ENCODE measurements at places on chromosomes 6 and 20. TPM values are rescaled to one million over a fixed set of nuclear protein-coding genes. Genes with fewer than 3 reads are reported as not detected.

- no peak for DNase-seq
These were observed 389.6 kb upstream of the JAG1 start for GRCh38 chr20:11063444-11063843.

DNA sequence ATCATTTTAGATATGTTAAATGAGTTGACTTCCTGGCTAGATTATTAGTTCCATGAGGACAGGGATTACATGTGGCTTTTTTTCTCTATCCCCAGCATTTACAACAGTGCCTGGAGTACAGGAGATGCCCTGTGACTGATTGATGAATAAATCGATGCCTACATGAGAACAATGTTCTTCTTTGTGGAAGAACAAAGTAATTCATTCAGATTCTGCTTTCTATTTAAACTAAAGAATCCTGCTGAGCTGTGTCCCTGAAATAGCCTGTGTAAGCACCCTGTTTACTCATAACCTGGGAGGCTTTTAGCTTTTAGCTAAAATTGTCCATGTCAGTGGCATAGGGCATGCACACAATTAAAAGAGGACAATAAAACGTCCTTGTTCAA is 125.1 kb upstream of the BTBD3 start:
- no peak for DNase-seq

GRCh38 chr6:110822249-110822648 is 7.0 kb upstream of the CDK19 start:
- DNase-seq, result no peak

DNA sequence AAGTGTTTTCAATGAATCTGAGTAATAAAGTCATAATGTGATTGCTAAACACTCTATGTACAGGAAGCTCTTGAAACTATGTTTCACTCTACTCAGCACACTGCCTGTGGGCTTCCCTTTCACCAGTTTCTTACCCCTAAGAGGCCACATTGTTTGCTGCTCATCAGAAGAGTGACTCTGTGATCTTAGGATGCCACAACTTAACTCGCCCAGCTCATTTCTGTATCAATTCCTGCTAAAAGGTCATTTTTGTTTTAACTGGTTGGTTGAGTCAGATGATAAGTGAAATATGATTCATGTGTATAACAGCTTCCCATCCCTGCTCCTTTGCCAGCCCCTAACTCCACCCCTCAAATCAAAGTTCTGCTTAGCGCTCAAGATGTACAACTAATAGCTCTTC is 9.8 kb upstream of the NDUFAF4 start:
- DNase-seq, result no peak

TBPL1 gene
- total RNA-seq, result 21.7 TPM

GRCh38 chr6:85641897-85642773 is 551 bp downstream of the SYNCRIP start:
- DNase-seq, result peak; percentile 85

DNA sequence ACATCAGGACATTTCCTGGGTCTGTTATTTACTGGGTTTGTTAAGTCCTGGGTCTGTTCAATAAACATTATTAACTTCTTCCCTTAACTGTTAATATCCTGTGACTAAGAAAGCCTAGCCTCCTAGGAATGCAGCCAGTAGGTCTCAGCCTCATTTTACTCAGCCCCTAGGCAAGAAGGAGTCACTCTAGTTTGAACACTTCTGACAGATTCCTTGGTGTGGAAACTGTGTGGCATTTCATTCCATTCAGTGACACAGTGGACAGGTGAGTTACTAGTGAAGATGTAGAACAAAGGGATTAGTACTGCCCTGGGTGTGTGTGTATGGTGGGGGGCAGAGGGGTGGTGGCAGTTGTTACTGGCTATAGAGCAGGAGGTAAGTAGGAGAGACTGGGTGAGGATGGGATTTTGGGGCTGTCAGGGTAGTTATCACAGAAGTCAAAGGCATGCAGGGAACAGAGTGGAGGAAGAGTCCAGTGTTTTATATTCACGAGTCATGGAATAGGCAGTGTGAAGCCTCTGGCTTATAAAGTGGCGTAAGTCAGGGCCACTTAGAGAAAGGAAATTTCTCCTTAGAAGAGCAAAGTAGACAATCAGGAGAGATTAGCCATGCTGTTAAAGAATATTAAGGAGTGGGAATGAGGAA is 28.4 kb downstream of the RNF182 start:
- no peak for DNase-seq

DNA sequence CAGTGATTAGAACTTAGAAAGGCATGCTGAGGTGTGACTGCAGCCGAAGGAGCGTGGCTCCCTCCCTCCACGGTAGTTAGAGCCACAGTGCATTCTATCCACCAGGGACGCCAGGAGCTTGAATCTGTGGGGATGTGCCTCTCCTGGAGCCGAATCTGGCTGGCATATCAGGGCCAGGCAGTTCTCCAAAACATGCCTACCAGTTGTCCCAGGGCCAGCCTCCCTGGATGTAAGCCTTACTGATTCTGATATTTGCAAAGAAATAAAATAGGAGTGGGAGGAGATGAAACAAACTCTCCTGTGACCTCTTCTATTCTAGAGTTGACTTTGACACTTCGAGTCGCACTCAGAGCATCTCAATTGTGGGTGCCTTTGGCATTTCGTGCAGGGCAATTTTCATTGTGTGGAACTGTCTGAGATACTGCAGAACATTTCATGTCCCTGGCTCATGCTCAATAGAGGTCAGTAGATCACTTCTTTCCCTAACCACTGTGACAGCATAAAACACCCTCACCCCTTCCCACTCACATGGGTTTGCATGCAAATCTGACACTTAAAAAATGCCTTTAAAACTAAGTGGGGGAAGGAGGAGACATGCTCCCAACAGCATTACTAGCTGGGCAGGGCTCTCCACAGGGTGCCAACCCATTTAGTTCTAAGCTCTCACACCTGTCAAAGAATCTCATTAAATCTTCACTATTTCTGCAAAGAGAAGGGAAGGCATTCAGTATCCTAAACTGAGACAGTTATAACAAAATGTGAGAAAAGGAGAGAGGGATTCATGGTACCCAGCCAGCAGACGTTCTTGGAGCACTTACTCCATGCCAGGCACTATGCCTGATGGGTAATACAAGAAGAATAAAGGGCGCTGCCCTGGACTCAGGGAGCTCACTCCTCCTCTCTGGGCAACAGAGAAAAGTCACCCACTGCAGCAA is 378.9 kb downstream of the PREX1 start:
- DNase-seq, result no peak

GRCh38 chr6:18363746-18364145 is 23.4 kb upstream of the RNF144B start:
- DNase-seq, result no peak

DNA sequence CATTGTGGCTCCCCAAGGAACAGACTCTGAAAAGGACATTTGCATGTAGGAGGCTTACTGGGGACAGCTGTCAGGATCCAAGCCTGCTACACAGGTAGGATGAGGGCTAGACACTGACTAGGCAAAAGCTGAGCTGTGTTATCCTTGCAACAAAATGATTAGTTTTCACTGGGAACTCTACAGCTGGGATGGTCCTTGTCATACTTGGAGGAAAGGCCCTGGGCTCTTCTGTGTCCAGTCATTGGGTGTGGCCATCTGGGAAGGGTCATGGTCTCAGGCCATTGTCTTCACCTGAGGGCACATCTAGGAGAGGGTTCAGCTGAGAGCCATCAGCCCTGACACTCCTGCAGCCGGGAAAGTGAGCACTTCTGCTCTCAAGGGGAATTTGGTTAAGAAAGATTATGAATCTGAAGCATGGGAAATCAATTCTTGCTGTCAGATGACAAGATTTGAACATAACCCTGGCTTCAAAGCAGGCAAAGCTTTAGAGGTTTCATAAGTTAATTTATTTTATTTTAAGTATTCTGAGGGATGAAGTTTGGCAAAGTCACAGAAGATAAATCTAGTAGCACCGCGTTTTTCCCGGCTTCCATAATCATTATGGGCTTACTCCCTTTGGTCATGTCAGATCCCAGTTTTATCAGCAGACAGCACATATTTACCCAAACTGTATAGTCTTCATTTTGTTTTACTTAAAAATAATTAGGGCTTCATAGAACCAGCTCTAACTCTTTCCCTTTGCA is 78.4 kb upstream of the SLC22A23 start:
- no peak for DNase-seq

DNA sequence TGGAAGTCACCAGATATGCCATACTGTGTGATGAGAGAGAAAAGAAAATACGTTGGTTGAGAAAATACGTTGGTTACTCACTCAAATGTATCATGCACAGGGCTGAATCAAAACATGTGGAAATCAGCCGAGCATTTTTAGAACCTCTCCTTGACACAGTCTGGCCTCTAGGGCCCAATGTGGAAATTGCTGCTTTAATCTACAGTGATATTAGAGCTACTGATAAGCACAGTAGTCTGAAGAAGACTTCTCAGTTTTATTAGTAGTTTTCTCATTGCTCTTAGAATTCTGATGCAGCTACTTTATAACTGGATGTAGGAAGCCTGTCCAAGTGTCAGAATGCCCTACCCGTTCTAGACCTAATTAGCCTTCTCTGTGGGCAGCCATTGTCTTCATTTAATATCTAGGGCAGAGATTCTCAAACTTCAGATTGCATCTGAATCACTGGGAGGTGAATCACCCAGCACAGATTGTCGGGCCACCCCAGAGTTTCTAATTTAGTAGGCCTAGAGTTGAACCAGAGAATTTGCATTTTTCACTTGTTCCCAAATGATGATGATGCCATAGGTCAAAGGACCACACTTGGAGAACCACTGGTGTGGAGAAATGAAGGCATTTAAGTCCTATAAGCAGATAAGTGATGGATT is 229.1 kb downstream of the PLCB1 start:
- DNase-seq, result no peak

BAK1 gene
- total RNA-seq, result 12.4 TPM

- DNase-seq, result no peak
These were observed 159.8 kb upstream of the HCRTR2 start for GRCh38 chr6:55014321-55015088.

DNA sequence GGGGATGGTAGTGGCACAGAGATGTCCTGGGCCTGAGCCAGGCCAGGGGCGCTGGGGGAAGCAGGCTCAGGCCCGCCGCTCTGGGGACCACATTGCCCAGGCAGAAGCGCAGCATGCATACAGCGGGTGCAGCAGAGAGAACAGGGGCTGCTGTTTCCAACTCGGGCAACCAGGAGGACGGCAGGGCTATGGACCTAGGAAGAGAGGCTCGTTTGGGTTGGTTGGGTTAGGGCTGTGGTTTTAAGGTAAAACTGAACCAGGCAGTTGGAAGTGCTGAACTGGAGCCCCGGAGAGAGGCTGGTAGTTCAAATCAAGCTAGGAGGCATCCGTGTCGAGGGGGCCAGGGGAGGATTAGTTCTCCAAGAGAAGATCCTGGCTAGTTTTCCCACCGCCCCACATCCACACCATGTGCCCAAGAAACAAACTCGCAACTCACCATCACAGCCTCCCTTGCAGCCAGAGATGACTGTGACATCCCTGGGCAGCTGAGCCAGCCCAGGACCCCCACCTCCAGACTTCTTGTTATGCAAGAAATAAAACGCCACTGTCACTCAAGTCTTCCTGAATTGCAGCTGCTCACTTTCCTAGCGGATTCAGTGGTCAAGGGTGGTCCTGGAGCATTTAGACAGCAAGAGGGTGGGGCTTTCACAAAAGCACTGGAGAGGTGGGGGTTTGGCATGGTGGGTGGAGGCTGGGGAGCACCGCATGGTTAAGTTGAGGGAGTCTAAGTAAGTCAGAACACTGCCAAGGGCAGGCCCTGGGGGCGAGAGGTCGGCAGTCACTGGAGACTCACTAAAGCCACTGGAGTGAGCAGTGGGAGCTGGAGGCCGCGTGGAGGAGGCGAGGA is 161.2 kb downstream of the GRM4 start:
- no peak for DNase-seq

DNA sequence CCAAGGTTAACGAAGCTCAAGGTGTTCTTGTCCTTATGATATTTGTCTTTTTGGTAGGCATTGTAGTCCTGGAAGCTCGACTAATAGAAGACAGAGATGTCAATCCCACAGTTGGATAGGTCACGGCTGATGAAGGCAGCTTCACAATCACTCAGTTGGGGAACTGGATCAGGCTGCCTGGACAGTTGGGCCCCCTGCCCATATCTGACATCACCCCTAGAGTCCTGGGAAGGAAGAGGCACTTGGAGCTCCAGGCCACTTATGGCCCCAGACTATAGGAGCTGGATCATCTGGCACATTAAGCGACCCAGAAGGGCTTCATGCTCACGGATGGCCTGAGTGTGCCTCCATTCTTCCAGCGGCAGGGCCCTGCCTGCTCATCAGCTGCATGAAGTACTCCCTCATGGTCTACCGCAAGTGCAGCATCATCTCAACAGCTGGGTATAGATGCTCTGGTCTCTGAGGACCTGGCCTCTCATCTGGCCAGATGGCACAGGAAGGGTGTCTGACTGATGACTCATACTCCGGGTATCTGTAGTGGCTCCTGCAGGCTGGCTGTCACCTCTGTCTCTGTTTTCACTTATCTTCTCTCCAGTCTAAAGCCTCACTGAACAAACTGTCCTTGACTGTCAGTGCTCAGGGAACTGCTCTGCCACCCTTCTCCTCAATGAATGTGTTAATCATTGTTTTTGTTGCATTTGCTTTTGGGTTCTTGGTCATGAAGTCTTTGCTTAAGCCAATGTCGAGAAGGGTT is 29.2 kb upstream of the SSR1 start:
- no peak for DNase-seq

SLC22A23 gene
- total RNA-seq, result 9.4 TPM

DNA sequence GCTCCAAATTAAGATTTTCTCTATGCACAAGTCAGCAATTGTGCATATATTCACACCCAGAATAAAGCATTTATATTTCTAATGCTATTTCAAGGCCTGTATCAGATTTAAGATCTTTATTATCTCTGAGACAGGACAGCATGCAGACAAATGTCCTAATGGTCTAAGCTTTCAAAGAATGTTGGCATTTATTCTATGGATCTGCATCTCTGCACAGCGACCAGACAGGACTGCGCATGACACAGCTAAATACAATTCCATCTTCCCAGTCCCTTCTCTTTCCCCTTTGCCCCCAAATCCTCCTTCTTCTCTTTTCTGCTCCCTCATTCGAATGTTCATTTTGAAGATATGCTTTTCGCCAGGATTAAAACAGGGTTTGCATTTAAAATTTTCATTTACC is 478.5 kb downstream of the PKHD1 start:
- no peak for DNase-seq

Measured in aorta (tissue), 5 donors.